Lung (tissue), 17 donors: ENCODE measurements at places on chromosomes 6 and 20.

DNA sequence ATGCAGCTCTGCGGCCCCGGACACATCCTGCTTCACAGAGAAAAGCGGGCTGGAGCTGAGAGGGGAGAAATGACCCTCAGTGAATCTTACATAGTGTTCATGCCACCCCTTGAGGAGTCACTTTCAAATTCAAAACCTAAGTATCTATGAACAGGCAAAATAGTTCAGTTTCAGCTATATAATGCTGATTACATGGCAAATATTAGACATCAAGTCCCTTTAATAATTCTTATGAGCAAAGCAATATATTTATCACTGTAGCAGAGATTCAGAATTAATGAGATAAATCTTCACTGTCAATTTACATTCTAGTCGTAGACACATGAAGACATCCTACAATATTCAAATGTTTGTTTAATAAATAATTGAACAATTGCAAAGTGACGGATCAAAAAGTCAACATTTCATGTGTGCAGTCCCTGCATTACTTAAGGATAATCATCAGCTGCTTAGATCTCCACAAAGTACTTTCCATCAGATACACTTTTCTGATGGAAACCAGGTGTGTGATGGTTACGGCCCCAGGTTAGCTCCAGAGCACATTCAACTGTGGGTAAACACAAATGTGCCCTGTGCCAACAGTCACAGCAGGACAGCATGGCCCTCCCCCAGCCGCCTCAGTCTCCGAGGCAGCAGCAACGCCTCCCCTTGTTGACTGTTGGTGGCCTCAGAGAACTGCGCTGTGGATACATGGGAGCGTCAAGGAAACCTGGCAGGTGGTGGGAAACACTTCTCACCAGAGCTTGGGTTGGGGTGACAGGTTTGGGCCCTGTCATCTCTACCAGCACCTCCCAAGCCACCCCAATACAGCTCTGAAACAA, 787 bp upstream of the PRR18 start:
- DNase-seq = no peak

DNA sequence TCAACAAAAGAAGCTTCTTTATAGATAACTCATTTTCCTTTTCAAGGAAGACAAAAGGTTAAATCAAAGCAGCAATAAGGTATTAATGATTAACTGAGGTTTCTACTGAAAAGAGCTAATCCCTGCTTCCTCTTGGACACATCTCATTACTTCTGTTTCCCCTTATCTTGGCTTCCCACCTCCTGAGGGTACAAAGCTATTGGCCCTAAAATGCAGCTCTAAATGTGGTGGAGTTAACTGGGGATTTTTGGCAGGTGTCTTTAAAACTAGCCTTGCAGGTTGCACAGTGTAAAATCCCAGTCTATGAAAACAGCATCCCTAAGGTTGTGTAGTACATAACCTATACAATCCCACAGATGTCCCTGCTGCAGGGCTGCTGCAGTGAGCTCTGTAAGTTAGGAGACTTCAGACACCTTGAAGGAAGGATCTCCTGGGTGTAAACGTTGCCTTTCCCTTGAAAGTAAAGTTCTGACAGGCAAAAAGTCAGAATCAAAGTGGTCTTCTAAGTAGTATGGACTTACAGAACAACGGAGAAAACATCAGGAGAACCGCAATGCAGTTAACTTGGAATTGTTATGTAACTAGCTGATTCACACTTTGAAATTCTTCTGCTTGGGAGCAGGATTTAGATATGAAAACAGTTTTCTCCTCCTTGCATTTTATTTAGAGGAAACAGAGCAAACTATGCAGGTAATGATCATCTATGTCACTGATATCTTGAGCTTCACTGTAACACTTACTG, 71.7 kb upstream of the TRAF3IP2 start:
- no peak for DNase-seq

GRCh38 chr6:15550546-15551123, 112.2 kb downstream of the DTNBP1 start:
- DNase-seq = no peak

GRCh38 chr6:25341203-25341552, 62.0 kb downstream of the CARMIL1 start:
- DNase-seq = no peak

DNA sequence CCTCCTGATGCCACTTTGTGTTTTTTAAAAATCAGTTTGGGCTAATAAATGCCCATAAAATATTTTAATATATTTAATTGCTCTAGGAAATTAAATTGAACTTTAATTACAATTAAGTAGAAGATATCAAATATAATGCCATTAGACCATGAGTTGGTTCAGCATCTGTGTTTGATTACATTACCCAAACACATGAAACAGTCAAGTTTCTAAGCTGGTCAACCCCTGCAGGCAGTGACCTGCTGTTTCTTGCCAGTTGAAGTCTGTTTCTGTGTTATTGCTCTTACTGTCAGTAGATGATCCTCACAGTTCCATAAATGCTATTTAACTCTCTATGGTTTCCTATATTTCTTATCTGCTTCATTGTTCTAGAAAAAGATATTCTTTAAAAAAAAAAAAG, 9.7 kb upstream of the TENT5A start:
- DNase-seq = no peak

- no peak for DNase-seq
Observed at GRCh38 chr6:34589140-34589539, 33.0 kb upstream of the SPDEF start.

- peak; percentile 42 for DNase-seq
Observed at GRCh38 chr20:44532259-44532980, 10.6 kb upstream of the SERINC3 start.

DNA sequence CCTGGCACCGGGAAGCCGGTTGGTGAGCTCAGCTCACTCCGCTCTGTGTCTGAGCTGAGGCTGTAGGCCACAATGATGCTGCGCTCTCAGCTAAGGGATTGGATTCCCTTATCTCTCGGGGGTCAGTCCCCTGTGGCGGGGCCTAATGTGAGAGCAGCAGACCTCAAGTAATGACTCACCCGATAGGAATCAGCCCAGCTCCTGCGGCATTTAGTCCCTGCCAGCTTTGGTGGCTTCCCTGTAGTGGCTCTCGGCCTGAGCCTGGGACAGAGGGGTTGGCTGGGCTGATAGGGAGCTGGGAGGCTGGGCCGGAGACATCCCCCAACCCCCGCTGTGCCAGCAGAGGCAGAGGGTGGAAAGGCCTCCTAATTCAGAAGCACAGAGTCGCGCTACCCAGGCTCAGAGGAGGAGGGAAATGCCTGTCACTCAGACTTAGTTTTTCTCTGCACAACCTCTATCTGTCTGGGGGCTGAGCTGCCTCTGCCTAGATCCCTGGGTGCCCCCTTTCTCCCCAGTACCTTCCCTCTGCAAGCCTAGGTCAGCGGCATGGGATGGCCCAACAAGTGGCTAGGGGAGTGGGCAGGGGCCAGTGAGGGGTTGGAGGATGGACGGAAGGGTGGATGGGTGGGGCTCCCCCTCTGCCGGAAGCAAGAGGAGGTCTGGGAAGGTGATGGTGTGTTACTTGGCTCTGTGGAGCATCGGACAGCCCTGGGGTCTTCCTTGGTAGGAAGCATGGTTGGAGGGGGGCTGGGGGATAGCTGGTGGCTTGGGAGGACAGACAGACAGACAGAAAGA, 92.2 kb downstream of the CDH22 start:
- DNase-seq = no peak

GRCh38 chr20:53276143-53276542, 304.0 kb downstream of the TSHZ2 start:
- no peak for DNase-seq

DNA sequence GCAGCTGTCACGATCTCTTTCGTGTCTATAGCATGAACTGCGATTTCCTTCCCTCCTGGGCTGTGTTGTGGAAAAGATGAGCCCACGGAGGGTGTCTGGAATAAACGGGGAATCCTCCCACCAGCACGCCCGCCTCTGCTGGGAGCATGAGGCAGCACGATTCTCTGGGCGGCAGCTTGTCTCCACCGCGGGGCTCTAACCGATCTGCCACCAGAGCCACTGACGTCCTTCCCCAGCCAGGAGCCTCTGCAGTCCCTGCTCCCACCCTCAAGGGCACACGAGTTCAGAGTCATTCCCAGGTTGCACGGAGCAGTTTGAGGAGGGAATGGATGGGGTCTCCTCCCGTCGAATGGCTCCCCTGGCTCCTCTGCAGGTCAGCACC, 197.6 kb downstream of the DLL1 start:
- DNase-seq = no peak

GRCh38 chr6:12333128-12333527, 43.0 kb downstream of the EDN1 start:
- DNase-seq = no peak

GRCh38 chr20:39893003-39893685, 795.9 kb downstream of the MAFB start:
- peak; percentile 64 for DNase-seq

DNA sequence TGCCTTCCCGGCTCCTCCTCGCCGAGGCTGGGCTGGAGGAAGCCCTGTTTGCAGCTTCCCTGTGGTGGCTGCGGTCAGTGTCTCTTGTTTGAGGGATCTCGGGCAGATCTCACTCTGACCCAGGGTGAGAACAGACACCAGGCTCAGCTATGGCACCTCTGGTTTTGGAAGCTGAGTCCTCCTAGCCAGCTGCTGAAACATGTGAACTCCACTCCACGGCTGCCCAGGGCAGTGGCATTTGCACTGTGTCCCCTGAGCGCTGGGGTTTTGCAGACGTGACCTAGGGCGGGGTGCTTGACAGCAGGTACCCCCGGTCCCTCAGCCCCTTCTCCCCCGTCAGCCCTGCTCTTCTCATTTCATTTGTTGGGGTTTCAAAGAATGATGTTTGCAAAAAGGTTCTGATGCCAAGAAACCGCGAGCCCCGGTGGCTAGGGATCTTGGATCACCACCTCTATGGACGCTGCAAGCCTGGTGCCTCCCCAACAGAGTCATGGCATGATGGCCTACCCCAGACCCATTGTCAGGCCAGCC, 55.0 kb upstream of the DACT2 start:
- DNase-seq = no peak

GRCh38 chr6:38587766-38588362, 51.9 kb downstream of the BTBD9 start:
- DNase-seq = no peak

- peak; percentile 65 for DNase-seq
Observed at GRCh38 chr6:31402324-31403282, 792 bp upstream of the MICA start.

- no peak for DNase-seq
Observed at GRCh38 chr6:25251426-25251825, 27.7 kb upstream of the CARMIL1 start.

GRCh38 chr6:156620331-156620730, 156.8 kb upstream of the ARID1B start:
- no peak for DNase-seq

DNA sequence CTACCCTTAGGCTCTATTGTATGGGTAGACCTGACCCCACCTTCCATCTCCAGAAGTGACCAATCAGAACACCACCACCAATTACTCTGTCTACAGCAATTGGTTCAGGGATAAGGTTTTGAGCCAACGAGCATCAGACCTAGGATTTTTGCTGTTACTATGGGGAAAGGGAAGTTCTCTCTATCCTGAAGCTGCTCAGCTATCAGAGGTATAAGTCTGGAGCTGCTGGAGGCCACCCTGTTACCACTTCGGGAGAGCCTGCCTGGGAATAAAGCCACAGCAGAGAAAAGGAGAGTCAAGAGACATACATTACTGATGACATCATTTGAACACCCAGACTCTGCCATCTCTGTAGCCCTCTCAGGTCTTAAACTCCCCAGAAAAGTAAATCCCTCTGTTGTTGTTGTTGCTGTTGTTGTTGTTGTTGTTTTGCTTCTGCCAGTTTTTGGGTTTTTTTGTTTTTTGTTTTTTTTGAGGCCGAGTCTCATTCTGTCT, 94.5 kb downstream of the PREX1 start:
- DNase-seq = no peak

GRCh38 chr20:19765266-19765665, 7.2 kb downstream of the RIN2 start:
- DNase-seq = no peak

GRCh38 chr6:161889324-161889723, 615.5 kb upstream of the AGPAT4 start:
- no peak for DNase-seq

GRCh38 chr6:85130743-85131142, 319.1 kb upstream of the NT5E start:
- no peak for DNase-seq

GRCh38 chr6:16420337-16420714, 181.9 kb downstream of the GMPR start:
- no peak for DNase-seq
